Hematopoietic multipotent progenitor cell treated with erythropoietin and hydrocortisone succinate and interleukin-3 and kit ligand, for 4 days (in vitro differentiated cells): ENCODE measurements at places on chromosomes 1 and 21.

DNA sequence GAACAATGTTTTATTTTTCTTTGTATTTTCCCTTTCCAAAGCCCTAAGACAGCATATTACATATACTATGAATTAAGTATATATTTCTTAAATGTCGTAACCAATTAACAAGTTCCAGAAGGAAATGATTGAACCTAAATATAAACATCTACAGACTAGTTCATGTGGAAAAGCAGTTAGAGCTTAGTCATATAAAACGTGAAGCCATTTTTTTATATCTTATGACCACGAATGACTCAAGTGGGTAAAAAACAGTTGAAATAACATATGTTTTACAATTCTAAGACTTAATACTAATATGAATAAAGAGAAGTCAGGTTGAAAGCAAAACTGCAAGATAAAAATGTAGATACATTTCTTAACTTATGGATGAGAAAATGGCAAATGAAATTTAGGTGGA lies 307.3 kb downstream of the BRINP3 start:
- DNase-seq: no peak

DNA sequence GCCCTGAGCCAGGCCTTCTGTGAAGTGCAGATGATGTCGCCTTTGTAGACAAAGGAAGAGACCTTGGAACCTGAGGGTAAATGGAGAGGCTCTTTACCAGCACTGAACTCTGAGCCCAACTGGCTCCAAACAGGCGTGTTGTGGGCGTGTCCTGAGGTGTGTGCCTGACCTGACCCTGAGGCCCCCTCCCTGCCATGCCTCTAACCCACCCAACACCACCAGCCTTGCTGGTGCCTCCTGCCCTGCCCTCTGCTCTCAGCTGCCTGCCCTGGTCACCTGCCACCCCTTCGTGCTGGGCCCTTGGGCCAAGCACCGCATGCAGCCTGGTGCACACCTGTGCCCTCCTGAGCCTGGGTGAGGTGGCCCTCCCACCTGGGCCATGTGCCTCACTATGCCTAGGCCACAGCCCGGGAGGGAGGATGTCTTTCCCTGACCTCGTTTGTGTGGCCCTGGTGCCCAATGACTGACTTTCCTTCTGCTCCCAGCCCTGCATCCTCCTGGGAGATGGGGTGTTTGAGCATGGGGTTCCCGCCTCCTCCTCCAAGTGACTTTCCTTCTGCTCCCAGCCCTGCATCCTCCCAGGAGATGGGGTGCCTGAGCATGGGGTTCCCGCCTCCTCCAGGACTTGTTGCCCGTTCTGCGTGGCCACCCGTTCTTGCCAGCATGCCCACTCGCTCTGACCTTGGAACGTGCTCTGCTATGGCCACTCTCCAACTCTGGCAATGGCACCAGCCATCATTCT lies 157.0 kb downstream of the PCBP3 start:
- DNase-seq: no peak

DNA sequence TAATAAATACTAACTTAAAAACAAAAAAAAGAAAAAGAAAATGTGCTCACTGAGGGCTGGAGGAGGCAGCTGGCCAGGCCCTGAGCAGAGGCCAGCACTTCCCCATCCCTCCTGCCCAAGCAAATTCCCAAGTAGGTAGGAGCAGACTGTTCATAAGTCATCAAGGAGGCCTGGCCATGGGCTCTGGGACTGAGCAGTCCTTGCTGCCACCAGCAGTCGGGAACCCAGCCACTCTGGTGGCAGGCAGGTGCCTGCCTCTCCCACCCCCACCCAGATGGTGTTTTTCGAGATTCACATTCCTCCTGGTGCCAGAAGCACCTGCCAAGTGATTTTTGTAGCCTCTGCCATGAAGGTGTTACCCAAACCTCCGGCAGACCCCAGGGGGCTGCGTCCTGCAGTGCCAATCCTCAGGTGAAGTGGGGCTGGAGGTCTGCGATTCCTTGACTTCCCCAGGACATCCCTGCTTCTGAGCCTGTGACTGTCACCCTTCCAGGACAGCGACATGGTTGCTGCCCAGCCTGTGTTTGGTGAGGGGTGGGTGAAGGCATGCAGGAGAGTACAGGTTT lies 204.2 kb upstream of the TMEM51 start:
- DNase-seq: no peak

DNA sequence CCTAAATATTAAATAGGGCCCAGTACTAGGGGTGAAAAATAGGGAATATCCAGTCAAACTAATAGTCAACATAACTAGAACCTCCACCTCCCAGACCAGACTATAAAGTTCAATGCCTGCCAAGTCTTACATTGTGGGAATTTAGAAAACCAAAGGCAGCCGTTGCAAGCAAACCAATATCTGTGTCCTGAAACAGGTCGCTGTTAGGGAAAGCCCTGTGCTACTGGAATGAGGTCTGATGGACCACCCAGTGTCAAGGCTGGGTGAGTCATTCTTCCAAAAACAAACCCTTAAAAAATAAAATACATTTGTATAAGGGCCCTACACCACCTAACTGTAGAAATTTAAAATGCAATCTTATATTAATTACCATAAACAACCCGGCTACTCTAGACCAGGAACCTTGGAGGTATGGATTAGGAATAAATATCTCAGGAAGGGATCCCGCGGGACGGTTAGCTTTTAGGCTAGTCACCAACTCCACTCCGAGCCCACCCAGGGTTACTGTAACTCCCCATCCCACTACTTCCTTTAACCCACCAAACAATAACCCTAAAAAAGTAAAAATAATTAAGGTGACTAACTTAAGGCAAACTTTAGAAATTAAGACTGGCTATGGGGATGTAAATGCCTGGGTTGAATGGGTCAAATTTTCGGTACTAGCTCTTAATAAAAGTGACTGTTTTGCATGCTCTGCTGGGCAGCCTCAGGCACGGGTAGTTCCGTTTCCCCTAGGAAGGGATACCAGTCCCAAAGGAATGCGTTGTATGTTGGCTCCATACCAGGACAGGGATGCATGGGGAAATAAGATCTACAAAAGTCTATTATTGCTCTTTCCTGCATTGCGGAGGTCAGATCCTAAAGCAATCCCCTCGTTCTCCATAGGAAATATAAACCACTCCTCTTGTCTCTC lies 65.4 kb upstream of the TLR5 start:
- DNase-seq: no peak

GRCh38 chr1:246577720-246578106 lies 11.5 kb downstream of the CNST start:
- DNase-seq: peak; percentile 95

GRCh38 chr1:201751872-201752271 lies 77.1 kb upstream of the IPO9 start:
- no peak for DNase-seq

- no peak for DNase-seq
Observed at GRCh38 chr1:175423605-175424004, 231.0 kb upstream of the KIAA0040 start.

DNA sequence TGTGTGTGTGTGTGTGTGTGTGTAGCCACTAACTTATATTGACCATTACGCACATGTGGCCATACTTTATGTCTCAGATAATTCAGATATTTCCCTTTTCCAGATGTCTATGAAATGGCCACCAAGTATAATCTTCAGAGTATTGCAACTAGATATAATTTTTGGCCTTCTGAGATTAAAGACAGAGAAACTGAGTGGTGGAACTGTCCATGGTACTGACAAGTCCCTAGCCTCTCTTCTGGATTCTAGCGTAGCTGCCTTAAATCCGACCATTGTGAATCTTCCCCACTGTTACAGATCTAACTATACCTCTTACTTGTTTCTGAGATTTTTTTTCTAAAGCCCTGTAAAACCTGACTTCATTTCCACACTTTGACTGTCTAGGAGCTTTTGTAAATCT lies 100.0 kb upstream of the SERTAD4 start:
- DNase-seq: peak; percentile 48

DNA sequence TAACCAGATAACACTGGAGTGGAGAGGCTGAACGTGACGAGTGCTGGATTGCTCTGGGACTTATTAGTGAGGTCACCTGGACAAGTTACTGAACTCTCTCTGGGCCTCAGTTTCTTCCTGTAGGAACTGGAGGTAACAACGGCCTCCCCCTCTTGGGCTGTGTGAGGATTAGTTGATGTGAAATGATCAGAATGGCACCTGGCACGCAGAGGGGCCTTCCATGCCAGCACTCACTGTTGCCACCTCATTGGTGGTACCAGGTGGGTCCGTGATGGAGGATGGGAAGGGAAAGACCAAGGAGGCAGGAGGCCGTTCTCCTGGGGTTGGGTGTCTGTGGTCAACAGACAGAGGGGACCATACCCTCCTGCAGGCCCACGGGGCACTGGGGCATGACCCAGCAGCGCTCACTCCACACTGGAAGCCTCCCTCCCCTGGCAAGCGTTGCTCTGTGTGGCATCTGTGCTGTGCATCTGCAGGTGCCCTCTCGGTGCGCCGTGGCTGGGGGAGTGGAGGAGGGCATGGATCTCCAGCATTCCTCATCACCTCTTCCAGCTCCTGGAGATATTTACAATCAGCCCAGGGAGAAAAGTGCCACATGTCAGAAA lies 349.5 kb upstream of the VAMP3 start:
- no peak for DNase-seq

DNA sequence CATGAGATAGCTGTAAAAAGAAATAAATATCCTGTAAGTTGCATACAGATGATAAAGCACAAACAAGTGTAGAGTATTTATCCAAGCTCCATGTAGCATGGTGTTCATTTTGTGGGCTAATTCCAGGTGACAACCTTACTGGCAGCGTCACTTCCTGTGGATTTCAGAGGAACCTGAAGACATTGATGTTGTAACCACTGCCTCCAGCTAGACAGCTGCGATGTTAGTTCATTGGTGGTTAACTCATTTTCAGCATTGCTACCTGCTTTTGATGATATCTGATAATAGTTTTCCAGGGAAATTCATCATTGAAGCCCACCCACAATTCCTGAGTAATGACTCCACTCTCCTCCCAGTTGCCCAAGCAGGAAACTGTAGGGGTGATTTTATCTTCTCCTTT lies 3.0 kb downstream of the HSD3B1 start:
- DNase-seq: no peak

GRCh38 chr1:206495011-206495461 lies 12.3 kb upstream of the RASSF5 start:
- DNase-seq: no peak

- no peak for DNase-seq
Observed at GRCh38 chr1:85297855-85298629, 21.6 kb upstream of the BCL10 start.

- no peak for DNase-seq
Observed at GRCh38 chr1:119516680-119517079, 9.7 kb downstream of the HSD3B1 start.
